ENCODE measurements at places on chromosomes 7 and 10.

- no peak for DNase-seq
These were observed 17.8 kb upstream of the CH25H start for GRCh38 chr10:89224739-89225443.

- DNase-seq = peak; percentile 57
These were observed at the start of gene RGS10 for GRCh38 chr10:119542357-119542987. Gene RGS10 (minus strand): TSS chr10:119542719. CDS start chr10:119542638, 81 bp downstream.

GRCh38 chr10:34981844-34982243 is 108.3 kb downstream of the CUL2 start:
- DNase-seq = no peak

DNA sequence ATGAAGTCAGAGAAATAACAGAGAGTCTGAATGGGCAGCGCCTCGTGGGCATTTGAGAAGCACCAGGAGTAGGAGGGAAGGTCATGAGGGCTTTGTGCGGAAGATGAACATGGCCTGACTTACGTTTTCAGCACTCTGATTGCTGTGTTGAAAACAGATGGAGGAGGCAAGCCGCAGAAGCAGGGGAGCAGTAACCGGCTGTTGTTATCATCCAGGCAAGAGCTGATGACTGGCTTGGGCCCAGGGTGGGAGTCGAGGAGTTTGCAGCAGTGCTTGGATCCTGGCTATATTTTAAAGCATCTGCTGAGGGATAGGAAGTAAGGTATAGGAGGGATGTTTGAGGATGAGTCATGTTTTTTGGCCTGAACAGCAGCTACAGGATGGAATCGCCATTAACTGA is 12.7 kb upstream of the PDLIM1 start:
- no peak for DNase-seq

- DNase-seq = no peak
These were observed 138.9 kb downstream of the SH3PXD2A start for GRCh38 chr10:103716206-103717160.

GRCh38 chr10:95319239-95319638 is 28.4 kb upstream of the PDLIM1 start:
- no peak for DNase-seq

GRCh38 chr7:74405899-74406512 is 47.7 kb upstream of the GTF2IRD1 start:
- no peak for DNase-seq
